ENCODE measurements at places on chromosomes 16 and 17.

DNA sequence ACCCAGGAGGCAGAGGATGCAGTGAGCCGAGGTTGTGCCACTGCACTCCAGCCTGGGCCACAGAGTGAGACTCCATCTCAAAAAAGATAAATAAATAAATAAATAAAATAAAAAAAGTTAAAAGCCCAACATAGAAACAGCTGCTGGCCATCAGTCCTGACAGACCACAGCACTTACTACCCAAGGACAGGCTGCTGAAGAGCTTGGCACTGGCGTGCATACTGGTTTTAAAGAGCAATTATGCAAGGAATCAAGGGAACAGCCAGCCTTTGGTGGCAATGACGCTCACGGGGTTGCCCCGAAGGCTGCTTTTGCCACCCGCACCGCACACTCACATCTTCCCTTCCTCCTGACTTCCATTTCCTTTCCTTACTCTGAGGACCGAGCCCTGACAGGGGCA, 4.2 kb downstream of the PLD6 start:
- no peak for DNase-seq

DNA sequence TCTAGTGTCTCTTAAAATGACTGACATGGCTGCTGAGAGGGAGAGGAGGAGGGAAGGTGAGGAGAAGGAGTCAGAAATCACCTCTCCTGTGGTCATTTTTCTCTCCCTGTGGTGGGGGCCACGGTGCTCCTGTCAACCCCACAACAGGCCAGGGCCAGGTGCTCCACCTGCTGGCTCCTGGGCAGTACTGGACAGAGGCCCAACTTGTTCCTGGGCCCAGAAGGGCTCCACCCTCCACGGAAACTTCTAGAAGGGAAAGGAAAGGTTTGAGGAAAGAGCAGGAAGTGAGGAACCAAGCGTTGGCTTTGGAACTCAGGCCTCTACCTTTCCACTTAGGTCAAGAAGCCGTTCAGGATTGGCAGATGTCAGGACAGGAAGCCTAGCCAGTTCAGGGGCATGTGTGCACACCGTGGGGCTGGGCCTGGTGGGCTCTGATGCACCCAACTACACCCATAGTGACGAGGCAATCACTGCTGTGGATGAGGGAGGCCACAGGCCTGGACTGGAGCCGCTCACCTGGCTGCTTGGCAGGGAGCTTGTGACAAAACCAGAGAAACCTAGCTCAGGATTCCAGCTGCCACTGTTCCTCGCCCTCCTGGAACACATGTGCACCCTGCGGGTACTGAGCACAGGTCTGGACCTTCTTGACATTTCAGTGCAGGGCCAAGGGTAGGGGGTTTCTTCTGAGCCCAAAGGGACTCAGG, 36.1 kb downstream of the WNT3 start:
- no peak for DNase-seq

- DNase-seq = no peak
Observed at GRCh38 chr16:70588565-70588964, 57.8 kb upstream of the IL34 start.

DNA sequence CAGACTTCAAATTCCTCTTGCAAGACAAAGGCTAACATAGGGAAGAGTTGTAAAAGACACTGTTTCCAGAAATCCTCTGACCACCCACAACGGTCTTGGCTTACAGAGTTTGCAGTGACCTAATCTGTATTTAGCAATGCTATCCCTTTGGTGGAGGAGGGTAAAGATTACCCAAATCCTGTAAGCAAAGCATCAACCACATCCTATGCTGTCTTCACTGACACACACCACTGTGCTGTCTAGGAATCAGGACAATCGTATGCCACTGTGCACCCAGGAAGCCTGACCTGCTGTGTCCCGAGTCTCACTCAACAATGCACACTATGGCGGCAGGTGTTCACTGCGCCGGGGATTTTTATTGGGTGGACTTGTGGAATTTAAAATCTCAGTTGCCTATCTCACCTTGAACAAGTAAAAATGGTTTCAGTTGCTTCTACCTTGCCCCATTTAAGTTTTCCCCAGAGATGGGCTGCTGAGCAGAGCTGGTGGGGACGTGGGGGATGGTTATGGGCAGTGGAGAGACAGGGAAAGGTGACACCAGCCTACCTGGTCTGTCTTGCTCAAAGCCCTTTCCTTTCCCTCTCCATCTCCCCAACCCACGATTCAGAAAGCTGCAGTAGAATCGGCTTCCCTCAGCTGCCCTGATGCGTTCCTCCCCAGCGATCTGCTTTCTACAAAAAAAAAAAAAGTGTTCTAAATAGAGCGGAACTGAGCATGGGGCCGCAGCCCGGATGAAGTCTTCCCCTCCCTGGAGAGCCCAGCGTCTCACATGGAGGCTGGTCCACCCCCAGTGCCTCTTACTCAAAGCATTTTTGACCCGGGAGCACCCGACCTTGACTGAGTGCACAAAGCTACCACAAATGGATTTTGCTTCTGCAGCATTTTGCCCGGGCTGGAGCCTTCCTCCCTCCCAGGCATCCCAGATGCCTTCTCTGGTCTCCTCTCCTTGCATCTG, 271.5 kb downstream of the SOX9 start:
- no peak for DNase-seq

- DNase-seq = no peak
Observed at GRCh38 chr16:89243664-89244063, 26.2 kb downstream of the ZNF778 start.

GRCh38 chr17:58172369-58173071, 5.7 kb downstream of the OR4D2 start:
- DNase-seq = peak; percentile 16

DNA sequence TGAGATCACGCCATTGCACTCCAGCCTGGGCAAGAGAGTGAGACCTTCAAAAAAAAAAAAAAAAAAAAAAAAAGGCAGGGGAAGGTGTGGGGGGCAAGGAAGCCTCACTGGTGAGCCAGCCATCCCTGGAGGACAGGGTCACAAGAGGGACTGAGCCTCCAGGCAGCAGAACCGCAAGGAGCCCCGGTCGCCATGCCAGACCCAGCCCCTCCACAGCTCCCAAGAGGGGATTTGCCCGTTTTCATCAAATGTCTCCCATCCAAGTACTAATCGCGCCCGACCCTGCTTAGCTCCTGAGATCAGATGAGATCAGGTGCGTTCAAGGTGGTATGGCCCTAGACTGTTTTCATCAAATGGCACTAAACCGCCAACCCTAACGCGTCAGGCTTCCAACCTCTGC, 2.9 kb downstream of the SLC38A8 start:
- no peak for DNase-seq

DNA sequence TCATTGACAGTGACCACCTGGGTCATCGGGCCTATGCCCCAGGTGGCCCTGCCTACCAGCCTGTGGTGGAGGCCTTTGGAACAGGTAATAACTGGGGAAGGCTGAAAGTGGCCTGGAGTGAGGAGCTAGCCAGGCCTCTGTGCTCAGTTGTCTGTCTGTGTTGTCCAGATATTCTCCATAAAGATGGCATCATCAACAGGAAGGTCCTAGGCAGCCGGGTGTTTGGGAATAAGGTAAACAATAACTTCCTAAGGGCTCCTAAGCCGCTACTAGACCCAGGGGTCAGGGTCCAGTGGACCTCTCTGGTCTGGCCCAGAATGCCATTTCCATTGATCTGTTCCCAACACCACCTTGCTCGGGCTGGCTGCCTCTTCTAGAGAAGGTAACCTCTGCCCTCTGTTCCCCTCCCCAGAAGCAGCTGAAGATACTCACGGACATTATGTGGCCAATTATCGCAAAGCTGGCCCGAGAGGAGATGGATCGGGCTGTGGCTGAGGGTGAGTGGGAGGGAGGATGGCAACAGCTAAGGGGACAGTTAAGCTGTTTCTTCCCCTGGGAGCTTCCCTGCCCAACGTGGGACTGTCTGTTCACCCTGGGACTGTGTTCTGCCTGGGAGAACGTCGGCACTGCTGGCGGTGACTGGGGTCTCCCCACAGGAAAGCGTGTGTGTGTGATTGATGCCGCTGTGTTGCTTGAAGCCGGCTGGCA, 1.9 kb upstream of the MLX start:
- DNase-seq = no peak

DNA sequence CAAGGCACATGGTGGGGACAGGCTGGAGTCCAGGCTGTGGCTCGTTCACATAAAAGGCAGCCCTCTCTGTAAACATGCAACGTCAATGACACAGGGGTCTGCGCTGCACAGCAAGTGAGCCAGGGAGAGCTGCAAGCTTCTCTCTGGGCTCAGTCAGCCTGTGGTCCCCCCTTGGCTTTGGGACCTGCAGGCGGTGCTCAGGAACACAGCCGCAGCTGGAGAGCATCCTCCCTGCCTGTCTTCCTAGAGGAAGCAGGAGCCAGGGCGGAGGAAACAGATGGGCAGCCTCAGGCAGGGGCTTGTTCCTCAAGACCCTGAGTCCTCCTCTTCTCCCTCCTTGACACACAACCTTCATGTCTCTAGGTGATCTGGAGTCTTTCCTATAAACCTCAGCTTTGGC, 228.0 kb downstream of the C16orf78 start:
- no peak for DNase-seq

DNA sequence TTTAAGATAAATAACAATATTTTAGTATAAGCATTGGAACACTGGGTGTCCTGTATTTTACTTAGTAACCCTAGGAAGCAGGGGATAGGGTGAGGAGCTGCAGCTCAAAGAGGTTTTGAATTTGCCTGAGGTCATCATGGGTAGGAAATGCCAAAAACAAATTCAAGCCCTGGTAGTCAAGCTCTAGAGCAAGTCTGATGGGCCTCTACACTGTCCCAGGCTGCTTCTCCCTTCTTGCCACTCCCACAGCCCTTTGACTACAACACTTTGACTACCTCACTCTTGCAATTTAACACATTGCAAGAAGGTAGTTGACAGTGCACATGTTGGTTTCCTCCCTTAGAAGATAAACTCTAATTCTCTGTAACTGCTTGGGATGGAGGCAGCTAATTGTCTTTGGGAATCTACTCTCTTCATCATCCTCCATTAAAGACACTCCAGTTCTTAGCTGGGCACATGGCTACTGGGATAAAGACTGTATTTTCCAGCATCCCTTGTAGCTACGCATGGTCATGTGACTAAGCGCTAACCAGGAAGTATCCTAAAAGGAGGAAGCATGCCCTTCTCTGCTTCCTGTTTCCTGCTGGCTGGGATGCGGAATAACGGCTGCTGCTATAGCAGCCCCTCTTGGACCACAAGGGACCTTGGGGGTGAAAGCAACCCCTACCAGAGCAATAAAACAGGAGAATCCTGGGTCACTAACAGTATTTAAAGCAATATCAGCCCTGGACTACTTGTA, 30.7 kb upstream of the SSTR2 start:
- no peak for DNase-seq

- no peak for DNase-seq
Observed at GRCh38 chr16:23509782-23510163, 521 bp downstream of the GGA2 start.

GRCh38 chr16:82016263-82016662, 5.0 kb upstream of the SDR42E1 start:
- no peak for DNase-seq

GRCh38 chr17:81221371-81221841, 1.4 kb downstream of the CEP131 start:
- no peak for DNase-seq

- DNase-seq = no peak
Observed at GRCh38 chr16:22887445-22887844, 73.5 kb downstream of the HS3ST2 start.

DNA sequence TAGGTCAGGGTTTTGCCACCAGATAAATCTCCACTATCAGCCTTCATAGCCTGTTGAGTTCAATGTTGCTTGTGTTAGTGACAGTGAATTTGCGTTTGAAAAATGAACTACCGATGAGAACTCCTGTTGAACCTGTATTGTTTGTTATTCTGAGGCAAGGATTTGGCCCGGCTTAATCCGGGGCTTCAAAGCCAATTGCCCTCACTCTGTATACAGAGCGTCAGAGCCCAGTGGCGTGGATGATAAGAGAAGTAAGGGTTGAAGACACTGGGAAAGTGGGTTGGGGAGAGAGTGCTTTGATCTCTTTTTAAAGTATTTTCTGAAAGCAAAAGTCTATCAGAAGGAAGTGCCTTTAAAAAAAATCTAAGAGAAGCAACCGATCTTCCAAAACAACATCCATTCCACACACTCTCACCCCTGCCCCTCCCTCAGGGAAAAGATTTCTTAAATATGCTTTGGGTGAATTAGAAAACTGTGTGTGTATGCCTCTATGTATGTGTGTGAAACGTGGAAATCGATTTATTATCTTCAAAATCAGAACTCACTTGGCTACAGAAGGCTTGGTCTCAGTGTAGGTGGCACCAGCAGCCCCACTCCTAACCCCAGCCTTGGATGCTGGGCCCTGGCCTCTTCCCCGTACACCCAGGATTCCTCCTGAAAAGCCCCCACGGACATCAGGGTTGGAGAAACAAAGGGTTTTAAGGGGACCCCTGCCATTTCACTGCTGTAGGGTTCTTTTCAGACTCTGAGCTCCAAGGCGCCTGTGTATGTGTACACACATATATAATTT, 8.8 kb downstream of the TBX4 start:
- DNase-seq = no peak

DNA sequence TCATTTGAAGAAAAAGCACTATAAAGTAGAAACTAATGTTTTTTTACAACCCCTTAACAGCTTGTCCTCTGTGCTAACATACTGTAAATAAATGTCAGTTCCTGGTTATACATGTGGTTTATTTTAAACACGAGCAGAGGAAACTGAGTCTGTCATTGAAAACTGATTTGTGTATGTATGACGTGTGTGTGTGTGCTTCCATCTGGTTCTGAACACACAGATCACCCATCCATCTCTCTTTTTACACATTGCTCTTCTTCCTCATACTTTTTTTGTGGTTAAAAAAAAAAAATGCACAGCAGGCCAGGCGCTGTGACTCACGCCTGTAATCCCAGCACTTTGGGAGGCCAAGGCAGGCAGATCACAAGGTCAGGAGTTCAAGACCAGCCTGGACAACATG, 49.5 kb downstream of the ZNF423 start:
- DNase-seq = no peak

- DNase-seq = no peak
Observed at GRCh38 chr16:77302249-77302648, 103.0 kb downstream of the SYCE1L start.

- DNase-seq = no peak
Observed at GRCh38 chr17:66464921-66465320, 162.5 kb downstream of the PRKCA start.

DNA sequence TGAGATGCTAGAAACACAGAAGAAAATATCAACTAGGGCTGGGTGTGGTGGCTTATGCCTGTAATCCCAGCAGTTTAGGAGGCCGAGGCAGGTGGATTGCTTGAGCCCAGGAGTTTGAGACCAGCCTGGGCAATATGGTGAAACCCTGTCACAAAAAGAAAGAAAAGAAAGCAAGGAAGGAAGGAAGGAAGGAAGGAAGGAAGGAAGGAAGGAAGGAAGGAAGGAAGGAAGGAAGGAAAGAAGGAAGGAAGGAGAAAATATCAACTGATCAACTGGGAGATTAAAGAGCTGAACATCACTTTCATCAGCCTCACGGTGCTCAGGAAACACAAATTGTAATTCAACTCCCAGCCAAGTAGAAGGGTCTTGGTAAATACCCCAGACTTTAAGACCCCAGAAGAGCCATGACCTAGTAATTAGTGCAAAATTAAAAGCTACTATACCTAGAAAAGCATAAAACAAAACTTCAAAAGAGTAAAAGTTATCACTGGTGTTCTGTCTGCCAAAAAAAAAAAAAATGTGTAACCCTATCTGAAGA, 27.8 kb upstream of the SLFN13 start:
- no peak for DNase-seq
